ENCODE measurements at places on chromosomes 16 and 17.

DNA sequence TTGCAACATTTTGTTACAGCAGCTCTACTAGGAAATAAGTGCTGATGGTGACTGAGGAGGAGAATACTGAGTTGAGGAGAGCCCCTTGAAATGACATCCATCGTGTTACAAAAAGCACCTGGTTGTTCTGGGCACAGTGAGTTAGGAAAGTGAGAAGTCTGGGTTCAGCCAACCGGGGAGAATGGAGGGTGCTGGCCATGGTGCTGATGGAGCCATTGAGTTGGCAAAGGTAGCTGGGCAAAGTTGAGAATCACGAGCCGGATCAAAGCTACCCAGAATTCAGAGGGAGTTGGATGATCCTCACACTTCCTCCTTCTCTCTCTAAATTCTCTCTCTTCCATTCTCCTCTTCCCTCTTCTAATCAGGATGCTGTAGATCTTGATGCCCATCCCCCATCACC lies 35.0 kb upstream of the ASIC2 start:
- peak; percentile 20 for DNase-seq

DNA sequence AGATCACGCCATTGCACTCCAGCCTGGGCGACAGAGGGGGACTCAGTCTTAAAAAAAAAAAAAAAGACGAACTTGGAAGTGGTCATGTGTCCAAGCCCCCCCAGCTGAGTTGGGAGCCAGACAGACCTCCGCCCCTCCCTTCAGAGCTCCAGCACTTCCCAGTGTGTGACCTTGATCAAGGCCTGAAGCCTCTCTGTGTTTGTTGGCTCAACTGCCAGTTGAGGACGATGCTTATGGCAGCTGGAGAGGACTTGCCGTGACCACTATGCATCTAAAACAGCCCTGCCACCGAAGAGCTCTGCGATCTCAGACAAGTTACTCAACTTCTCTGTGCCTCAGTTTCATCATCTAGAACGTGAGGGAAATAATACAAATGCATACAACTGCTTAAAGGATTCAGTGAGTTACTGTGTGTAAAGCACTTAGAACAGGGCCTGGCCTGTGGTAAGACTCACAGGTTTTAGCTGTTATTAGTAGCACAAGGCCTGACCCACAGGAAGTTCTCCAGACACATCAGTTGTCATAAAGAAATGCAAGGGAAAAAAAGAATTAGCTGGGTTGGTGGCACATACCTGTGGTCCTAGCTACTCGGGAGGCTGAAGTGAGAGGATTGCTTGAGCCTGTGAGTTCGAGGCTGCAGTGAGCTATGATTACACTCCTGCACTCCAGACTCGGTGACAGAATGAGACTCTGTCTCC lies 7.0 kb upstream of the IL27 start:
- DNase-seq: no peak

- DNase-seq: peak; percentile 41
Measured at GRCh38 chr16:14249291-14250032, 178.3 kb downstream of the MRTFB start.

DNA sequence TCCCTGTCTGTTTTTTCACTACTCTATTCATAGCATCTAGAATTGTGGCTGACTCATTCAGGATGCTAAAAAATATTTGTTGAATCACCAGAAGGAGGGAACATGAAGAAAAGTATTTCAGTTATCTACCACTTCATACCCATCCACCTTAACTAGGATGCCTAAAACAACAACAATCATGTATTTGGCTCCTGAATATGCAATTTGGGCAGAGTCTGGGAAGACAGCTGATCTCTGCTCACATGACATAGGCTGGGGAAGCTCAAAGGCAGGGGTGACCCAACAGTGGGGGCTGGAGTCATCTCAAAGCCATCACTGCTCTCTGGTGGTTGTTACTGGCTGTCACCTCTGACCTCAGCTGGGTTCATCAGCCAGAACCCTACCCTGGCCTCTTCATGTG lies 80.1 kb upstream of the RPL38 start:
- no peak for DNase-seq

- no peak for DNase-seq
Measured at GRCh38 chr17:45149669-45150664, 1.7 kb downstream of the HEXIM1 start.

DNA sequence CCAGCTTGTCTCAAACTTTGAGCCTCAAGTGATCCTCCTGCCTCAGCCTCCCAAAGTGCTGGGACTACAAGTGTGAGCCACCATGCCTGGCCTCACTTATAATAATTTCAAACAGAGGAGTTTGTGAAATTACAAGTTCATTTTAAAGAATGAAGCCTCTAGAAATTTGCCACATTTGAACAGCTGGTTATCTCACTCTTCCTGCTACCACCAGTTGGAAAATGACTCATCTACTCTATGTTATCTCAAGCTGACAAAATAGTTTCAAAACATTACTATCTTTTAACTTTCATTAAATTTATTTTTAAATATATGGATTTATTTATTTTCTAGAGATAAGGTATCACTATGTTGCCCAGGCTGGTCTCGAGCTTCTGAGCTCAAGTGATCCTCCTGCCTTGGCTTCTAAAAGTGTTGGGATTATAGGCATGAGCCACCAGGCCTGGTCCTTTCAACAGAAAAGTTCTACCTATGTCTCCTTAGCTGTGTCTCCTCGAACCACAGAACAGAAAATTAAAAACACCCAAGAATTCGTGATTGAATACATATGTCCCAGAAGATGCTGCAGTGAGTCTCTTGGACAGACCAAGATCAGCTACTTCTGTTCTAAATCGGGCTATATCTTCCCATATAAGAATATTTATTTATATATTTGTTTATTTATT lies 47.6 kb downstream of the MYH13 start:
- DNase-seq: no peak

- no peak for DNase-seq
Measured at GRCh38 chr17:47703671-47704070, 9.7 kb downstream of the TBKBP1 start.

DNA sequence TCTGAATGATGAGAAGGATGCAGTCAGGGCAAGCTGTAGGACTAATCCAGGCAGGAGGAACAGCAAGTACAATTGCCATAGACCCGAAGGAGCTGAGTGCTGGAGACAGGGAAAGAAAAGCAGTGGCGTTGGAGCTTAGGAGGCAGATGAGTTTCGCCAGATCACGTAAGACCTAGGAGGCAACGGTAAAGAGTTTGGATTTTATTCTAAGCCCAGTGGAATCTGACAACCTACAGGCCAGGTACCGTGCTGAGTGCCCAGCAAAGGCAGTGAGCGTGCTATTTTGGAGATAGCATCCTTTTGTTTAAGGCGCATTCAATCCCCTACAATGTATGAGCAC lies 1.2 kb downstream of the USP43 start:
- no peak for DNase-seq

- no peak for DNase-seq
Measured at GRCh38 chr17:41392278-41392677, 5.1 kb downstream of the KRT31 start.

- no peak for DNase-seq
Measured at GRCh38 chr17:40645943-40646342, 1.7 kb downstream of the SMARCE1 start.

DNA sequence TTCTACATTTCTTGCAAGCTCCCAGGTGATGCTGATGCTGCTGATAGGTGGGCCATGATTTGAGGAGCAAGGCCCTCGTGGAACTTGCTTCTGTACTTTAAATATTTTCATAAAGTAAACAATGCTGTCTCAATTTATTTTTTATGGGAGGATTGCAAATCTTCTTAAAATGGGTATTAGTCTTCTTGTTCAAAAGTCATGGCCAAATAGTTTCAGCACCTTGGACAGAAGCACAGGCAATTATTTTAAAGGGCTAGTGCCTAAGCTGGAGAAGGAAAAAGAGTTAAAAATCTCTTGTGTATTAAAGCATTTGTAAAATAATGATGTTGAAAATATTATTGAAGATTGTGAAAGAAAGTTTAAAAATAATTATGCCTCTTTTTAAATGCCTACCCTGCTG lies 50.5 kb downstream of the GPR139 start:
- DNase-seq: no peak

GRCh38 chr17:13743906-13744305 lies 142.2 kb upstream of the HS3ST3A1 start:
- DNase-seq: peak; percentile 40

DNA sequence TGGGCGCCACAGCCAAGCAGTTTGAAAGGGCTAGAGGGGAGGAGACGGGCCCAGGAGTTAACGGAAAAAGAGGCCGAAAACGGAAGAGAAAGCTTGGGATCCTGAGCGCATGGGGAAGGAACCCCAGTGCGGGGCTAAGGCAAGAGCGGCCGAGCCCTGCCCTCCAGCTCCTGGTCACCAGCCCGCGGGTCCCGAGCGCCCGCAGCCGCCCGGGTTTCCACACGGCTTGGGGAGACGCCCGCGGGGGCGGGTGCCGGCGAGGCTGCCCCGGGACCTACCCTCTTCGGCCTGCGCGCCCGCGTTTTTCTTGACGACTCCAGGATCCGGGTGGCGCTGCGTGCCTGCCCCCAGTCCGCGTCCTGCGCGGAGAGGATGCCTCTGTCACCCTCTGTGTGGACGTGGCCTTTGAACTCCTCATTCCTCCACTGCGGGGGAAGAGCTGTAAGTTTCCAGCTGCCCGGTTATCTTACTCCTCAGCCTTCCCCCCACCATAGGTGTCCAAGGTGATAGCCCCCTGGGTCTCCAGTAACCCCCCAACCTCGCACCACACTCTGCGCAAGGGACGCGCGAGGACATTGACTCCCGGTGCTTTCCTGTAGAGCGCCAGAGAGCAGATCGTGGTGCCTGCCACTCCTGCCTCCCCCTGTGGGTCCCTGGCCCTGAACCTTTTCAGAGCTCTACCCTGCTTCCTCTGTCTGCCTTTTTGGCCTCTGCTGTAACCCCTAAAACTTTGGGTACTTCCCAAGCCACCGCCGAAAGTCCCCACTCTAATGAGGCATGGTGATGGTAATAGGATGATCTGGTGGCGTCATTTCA lies 1.7 kb upstream of the CDH11 start:
- no peak for DNase-seq

GRCh38 chr16:26133416-26134093 lies 441.8 kb downstream of the HS3ST4 start:
- DNase-seq: no peak

GRCh38 chr17:45221081-45222013 lies at the start of gene FMNL1:
Gene FMNL1, plus strand, starts transcription at chr17:45221885. Its CDS starts 240 bp downstream, at chr17:45222125.
- DNase-seq: no peak

DNA sequence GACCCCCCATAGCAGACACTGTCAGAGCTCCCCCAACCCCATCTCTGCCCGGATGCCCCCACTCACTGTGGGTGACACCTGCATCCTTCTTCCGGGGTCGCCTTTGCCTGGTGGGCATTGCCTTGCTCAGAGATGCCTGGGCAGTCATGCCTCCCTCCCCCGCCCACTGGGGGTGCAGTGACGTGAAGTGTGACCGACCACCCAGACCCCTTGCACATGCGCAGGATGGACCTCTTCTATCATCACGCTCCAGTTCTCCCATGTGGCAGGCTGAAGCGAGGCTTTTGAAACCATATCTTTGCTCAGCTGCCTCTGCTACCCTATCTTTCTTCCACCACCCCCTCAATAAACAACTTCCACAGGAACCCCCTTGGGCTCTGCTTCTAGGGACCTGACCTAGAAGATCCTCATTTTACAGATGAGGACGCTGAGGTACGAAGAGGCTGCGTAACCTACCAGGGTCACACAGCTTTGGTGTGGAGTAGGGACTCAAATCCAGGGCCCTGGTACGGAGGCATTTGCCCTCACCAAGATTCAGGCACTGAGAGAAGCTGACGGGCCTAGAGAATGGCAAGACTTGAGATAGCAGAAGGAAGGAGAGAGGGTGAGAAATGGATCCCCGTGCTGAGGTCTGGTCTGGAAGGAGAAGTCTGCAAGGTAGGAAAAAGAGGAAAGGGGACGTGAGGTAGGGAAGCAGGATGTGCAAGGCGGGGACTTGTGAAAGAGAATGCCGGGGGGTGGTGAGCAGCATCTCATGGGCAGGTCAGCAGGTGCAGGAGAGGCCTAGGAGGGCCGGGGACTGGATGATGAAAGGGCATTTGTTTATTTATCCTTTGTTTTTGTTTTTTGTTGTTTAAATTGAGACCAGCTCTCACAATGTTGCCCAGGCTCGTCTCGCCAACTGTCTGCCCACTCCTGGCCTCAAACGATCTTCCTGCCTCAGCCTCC lies 14.4 kb downstream of the NLRC5 start:
- DNase-seq: no peak

GRCh38 chr16:1981398-1981836 lies at the start of gene NOXO1:
Gene NOXO1, minus strand, starts transcription at chr16:1981469. Its CDS starts 290 bp downstream, at chr16:1981179.
- DNase-seq: no peak

GRCh38 chr17:38577244-38577643 lies 28.5 kb downstream of the SRCIN1 start:
- DNase-seq: no peak

DNA sequence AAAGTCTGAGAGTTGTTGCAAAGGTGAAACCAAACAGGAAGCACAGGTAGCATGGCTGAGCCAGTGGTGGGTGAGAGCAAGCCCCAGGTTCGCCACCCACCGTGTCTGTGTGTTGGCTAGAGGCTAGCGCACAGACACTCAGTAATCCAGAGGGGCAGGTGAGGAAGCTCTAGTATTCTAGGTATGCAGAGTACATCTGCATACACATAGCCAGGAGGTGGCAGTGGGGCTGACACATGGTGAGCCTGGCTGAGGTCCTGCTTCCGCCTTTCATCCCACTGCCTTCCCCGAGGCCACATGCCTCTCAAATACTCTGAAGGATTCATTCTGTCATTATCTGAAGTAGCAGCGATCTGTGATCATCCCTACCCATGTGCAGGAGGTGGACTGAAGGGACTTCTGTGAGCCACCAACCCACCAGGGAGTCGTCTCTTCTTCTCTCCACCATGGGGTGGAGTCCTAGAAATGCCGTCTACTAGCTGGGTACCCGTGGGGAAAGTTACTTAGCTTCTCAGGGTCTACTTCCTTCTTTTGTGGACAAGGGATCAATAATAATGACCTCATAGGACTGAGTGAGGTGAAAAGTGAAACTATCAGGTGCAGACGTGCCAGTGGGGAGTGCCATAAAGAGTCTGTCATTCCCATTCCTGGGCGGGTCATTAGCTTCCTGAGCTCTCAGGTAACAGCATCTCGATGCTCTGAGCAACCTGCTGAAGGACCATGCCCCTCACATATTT lies 36.0 kb upstream of the ICAM2 start:
- no peak for DNase-seq

DNA sequence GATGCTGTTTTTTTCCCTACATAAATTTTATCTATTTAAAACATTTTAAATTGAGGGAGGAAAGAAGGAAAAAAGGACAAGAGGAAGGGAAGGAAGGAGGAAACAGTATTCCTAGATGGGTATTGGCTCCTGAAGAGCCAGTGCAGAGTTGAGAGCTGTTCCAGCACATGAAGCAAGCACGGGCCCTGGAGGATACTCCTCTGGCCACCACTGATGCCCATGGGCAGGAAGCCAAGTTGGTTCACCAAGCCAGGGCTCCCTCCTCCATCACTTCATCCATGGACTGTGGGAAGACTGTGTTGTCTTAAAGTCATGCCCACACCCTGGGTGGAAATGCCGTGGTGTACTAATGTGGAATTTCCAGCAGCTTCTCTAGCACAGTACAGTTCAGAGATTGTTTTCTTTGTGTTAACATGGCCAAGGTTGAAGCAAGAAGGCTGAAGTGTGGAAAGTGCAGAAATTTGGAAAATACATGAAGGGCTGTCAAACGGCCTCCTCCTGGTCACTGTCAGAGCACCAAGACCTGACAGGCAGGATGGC lies 23.9 kb upstream of the NOS2 start:
- no peak for DNase-seq

GRCh38 chr16:69924777-69925191 lies 26.4 kb upstream of the CLEC18A start:
- no peak for DNase-seq

GRCh38 chr17:17568772-17569195 lies 22.7 kb downstream of the PEMT start:
- peak; percentile 70 for DNase-seq

Measured in RWPE1 (cell line).